ENCODE measurements at places on chromosomes 12 and 14.

GRCh38 chr12:12278899-12279298, 12.1 kb upstream of the LRP6 start:
- DNase-seq, result no peak

GRCh38 chr14:37637341-37637740, 41.9 kb downstream of the TTC6 start:
- no peak for DNase-seq

DNA sequence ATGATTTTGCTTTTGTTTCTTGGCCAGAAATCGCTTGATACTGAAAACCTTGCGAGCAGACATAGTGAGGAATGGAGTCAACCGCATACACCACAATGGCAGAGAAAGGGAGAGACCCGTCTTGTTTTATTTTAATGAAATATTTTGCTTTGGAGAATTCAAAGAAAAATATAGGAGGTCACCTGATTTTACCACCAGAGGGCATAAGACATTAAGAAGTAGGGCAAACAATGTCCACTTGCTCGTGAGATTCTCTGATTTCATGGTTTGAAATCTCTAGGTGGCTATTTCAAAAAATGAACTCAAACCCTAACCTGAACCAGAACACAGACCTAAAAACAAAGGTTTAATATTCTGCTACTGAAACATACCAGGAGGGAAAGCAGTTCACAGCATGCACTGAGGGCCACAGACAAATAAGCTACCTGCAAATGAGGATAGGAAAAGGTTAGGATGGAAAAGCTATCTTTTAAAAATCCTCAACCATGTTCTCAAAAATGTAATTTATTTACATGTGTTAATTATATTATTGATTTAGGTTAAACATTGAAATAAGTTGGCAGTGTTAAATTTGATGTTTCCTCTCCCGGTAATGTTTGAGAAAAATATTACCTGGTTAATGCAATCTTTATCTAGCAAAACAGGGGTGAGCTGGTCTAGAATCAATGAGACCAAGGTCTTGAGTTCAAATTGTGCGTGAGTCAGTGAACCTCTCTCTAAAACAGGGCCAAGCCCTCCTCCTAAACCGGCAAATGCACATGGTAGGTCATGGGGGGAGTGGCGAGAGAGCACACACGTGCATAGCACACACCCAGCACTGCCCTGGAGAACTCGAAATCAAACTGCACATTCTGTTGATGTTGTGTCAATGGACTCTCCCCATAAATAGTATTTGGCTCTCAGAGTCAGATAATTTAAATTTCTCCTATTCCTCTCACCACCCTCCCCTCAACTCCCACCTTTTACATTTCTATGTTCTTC, 12.5 kb downstream of the IFNG-AS1 start:
- DNase-seq, result no peak

DNA sequence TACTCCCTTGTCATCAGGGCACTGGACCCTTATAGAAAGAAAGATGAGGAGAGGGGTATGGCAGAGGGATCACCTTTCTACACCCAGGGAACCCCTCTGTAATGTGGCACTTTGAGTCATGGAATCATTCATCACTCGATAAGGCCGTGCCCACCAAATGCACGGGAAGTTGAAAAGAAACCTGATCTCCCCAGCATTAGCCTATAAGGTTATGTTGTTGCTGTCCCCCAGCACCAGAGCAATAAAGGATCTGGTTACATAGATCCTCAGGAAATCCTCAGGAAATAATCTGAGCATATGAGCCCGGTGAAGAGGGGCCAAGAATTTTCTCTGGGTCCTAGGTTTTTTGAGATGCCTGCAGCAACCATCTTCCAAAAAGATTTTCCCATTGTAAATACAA, 148.8 kb upstream of the CRY1 start:
- no peak for DNase-seq

DNA sequence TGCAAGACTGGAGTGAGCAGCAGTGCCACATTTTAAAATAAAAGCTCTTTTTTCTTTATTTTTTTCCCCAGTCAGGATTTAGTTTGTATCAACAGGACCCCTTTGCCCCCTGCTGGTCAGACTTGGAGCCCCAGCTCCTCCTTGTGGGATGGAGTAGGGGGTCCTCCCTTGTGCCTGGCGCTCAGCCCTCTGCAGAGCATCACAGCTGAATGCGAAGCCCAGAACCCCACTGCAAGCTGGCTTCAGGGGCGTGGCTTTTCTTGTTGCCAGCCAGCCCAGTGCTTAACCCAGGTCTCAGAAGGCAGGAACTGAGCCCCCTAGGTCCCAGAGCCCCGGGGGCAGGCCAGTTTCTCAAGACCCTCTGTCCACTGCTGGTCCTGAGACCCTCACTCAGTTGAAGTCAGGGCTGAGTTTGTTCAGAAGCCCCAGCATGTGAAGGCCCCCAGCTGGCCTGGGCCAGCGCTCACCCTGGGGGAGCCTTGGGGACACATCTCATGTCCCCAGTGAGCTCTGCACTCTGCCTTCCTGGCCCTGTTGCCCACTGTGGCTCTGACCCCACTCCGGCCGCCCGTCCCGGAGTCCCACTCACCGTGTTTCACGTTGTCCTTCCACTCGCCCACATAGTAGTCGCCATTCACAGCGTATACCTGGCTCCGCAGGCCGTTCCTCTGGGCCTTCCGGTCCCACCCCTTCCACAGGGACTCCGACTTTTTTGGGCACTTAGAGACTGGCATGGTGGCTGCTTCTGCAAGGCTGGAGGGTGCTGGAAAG, 519 bp downstream of the MORN3 start:
- peak; percentile 64 for DNase-seq

GRCh38 chr14:24171422-24172260, at the start of gene REC8:
TSS of gene REC8 (plus strand) at chr14:24172080. CDS start at chr14:24172553, 473 bp downstream.
- DNase-seq, result no peak

DNA sequence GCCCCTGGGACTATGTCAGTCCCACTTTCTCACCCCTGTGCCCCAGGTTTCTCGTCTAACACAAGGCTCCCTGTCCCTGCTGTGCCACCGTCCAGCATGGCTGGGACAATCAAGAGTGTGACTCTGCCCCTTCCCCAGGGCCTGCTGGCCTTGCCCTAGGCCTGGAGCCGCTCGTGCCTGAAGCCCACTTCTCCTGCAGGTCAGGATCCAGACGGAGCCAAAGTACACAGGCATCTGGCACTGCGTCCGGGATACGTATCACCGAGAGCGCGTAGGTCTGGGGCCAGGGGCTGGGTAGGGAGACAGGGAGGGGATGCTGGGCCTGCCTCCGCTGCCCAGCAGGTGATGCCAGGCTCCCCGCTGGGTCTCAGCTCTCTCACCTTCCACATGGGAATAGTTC, 2.8 kb downstream of the SLC25A47 start:
- no peak for DNase-seq

All from SJSA1 (cell line).